ENCODE measurements at places on chromosomes 2 and 18.

GRCh38 chr2:920999-921398 is 29.6 kb upstream of the SNTG2 start:
- no peak for DNase-seq

DNA sequence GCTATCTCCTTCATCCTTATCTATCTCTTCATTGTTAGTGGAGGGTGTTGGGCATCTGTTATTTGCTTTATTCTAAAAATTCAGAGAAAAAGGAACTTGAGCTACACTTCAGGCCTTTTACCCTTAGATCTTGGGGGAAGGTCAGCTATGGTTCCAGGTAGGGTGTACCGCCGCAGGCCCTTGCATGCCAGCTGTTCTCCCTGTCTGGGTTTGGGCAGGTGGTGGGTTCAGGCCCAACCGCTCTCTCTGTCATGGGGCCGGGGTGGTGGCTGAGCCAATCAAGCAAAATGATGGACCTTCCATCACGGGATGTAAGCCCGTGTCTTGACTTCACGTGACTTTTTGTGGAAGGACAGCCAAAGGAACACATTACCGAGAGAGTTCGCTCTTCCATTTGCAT is 231.1 kb downstream of the LDLRAD4 start:
- no peak for DNase-seq

DNA sequence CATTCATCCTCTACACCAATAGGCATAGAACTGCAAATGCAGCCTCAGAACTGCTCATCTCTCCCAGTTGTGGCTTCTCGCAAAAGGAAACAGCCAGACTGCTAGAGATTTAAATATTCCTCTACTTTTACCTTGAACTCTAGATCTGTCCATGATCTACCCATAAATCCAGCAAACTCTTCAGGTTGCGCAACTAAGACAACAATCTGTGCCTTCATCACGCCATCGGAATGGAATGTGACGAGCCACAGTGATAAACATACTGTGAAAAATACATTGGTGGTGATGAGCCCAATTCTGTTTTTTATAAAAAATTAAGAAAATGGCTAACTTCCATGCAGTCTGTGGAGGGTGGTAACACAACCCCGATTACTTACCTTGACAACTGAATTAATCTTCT is 626.7 kb downstream of the LRRTM4 start:
- DNase-seq, result no peak

GRCh38 chr2:120940726-120941256 is 205.1 kb downstream of the GLI2 start:
- no peak for DNase-seq

GRCh38 chr18:72811047-72811446 is 56.7 kb downstream of the NETO1 start:
- peak; percentile 28 for DNase-seq

- DNase-seq, result no peak
Measured at GRCh38 chr2:217293046-217293445, 433.2 kb upstream of the TNP1 start.

DNA sequence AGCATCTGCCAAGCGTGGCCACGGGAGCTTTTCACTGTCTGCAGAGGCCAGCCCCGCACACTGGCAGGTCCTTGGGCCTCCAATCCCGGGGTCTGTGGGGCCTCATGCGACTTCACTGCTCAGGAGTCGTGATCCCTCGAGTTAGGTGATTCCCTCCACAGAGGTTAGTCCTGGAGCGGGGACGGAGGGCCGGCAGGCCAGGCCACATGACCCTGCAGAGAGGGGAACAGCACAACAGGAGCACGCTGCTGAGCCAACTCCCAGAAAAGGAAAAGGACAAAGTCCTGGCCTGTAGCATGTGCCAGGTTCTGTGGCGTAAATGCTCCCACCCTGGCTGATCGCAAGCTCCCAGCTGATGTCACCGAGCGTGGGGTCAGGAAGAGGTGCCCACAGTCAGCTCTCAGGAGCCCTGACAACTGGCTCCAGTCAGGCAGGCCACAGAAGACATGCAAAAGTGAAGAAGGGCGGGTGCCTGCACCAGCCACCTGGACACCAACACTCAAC is 15.3 kb upstream of the PRLH start:
- DNase-seq, result no peak

DNA sequence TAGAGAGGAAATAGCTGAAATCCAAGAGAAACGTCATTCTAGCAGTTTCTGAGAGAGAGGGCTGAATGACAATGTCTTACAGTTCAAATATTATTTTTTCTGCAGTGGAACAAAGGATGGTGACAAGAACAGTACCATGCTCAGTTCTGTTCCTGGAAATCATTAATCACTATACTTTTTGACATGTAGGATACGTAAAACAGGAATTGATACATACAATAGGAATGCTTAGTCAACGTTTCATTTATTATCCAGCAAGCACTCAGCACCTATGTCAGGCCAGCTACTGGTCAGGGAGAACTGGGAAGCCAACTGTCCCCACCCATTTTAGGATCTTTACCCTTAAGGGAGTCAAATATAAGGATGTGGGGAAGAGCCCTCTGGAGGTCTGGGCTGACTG is 114.7 kb downstream of the DHRS9 start:
- no peak for DNase-seq

DNA sequence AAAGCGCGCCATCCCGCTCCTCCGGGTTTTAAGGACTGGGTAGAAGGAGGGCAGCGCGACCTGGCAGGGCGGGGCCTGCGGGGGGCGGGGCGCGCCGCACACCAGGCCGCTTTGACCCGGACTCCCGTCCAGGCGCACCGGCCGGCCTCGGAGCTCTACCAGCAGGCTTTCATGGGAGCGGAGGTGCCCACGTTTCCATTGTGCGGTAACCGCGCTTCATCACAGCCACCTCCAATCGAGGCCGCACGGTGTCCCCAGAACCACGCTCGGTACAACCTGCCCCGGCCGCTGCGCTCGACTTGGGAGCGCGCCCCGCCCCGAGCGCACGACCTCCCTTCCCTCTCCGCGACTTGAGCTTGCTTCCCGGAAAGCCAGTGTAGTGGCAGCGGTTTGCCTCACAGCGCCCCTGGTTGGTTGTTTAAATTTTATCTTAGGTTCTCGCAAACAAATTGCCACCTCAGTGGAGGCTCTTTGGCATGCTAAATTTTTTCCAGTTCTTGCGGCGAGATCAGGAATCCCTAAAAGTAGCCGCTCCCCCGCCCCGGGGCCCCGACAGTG is 280 bp upstream of the CYP1B1 start:
- no peak for DNase-seq

DNA sequence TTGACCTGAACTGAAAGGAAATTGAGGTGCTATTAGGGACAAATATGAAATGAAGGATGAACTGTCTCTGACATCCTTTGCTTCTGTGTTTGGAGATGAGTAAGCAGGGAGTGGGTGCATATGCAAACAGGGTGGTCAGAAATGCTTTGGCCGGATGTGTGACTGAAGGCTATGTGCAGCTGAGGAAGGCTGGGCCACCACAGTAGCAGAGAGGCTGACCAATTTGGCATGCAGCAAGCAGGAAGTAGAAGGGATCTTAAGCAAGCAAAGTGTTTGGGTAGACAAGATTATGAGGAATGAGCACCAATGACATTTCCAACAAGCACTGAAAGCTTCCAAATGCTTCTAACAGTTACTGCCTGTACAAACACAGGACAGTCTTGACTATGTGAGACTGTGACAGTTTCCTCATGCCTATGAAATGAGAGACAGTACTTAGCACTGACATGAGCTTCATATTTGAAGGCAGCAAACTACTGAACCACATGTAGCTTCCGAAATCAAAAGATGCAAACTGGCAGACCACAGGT is 3.3 kb upstream of the ACTR3 start:
- DNase-seq, result no peak

GRCh38 chr2:44573996-44574395 is 212.2 kb downstream of the CAMKMT start:
- DNase-seq, result no peak

DNA sequence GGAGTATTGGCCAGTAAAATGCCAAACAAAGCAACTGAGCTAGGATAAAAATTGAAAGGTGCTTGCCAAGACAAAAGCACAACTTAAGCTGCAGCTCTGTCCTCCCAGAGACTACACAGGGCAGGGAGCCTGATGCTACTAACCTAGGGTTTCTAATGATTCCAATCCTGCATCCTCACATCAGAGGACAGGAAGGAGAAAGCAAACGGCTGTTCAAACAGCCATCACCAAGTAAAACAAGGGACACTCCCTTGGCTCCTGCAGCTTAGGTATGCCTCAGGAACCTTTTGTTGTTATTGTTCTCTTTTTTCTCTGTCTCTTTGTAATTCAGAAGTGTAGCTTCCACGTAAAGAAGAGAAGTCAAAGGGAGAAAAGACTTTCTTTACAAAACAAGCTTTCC is 99.5 kb downstream of the TCF4 start:
- peak; percentile 10 for DNase-seq

- DNase-seq, result no peak
Measured at GRCh38 chr2:20451341-20451740, 4.5 kb downstream of the RHOB start.

- peak; percentile 21 for DNase-seq
Measured at GRCh38 chr2:122081751-122082150, 326.3 kb downstream of the TSN start.

GRCh38 chr2:64015391-64015790 is 3.8 kb downstream of the VPS54 start:
- no peak for DNase-seq

DNA sequence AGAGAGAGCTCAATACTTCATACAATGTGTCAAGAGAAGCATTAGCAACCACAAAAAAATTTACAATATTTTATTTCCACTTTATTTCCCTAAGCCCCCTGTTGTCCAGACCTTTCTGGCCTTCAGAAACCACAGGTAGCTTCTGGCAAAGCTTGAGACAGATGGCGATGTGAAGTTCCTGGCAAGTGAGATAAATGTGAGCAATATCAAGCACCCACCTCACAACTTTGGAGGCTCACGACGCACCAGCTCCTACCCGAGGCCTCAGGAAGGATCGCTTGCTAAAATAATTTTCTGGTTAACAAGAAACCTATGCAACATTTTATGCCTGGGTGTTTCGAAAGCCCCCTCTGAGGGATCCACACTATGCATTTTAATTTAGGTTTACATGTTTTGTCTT is 158.1 kb upstream of the CHAC2 start:
- no peak for DNase-seq

- DNase-seq, result no peak
Measured at GRCh38 chr2:191234376-191234775, 10.8 kb upstream of the MYO1B start.

- no peak for DNase-seq
Measured at GRCh38 chr2:59302683-59303082, 1061.6 kb upstream of the FANCL start.

DNA sequence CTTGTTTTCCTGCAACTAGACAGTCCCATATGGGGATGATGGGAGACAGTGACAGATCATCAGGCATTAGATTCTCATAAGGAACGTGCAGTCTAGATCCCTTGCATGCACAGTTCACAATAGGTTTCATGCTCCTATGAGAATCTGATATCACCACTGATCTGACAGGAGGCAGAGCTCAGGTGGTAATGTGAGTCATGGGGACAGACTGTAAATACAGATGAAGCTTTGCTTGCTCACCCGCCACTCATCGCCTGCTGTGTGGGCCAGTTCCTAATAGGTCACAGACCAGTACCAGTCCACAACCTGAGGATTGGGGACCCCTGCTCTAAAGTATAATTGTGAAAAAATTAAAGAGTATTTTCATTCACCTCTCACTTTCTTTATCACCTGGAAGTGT is 23.6 kb upstream of the RAB1A start:
- no peak for DNase-seq

DNA sequence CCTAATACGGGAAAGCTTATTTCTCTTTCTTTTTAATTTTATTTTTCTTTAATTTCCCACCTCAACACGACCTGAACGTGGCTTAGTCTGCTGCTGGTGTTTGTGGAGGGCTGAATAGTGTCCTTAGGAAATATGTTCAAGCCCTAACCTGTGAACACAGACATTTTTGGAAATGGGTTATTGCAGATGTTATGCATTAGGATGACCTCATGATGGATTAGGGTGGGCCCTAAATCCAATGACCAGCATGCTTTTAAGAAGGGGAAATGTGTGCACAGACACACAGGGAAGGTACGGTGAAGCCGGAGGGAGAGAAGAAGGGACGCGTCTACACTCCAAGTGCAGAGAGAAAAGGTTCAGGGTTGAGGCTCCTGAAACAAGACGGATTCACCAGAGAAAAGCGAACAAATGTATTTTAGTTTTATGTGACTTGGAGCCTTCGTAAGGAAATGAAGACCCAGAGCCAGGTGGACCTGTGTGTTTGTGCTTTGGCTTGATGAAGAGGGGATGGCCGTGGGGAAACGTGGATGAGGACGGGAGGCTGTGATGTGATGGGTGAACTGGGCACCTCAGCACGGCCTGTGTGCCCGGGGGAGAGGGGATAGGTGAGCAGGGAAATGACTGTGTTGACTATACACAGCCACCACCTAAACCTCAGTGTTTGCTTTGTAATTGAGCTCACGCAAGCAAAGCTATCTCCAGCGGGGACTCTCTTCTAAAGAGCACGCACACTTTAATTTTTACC is 37.5 kb downstream of the RTP5 start:
- DNase-seq, result no peak

- DNase-seq, result peak; percentile 25
Measured at GRCh38 chr2:18987592-18988073, 370.8 kb downstream of the OSR1 start.

DNA sequence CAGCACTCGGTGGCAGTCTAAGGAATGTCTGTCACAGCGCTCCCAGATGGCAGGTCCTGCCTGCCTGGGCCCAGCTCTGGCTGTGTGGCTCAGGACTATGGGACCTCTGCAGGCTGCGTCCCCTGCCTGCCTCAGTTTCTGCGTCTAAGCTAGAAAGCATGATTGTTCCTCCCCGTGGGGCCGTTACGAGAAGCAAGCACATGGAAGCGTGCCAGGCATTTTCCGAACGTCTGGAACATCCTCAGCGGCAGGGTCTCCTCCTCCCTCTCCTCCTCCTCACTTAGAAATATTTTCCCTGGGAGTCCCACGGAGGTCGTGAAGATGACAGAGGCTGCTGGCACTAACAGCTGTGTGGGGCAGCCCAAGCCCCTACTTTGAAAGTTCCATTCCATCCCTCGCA is 43.3 kb downstream of the LRRFIP1 start:
- DNase-seq, result no peak

DNA sequence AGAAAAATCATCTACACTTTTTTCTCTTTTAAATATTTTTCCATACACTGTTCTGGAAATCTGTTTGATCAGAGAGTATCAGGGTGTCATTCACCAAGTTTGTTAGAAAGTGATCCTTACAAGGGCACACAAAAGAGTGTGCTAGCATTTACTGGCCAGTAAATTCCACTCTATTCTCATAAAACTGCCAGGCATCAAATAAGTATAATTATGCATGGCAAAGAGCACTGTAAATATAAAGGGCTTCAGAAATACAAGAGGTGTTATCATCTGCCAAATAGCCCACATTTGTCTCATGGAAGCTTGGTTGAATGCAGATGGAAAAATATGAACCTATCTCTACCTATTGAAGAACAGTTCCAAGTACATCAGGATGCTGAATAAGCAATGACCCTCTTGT is 847.3 kb upstream of the ACVR2A start:
- no peak for DNase-seq
